ENCODE measurements at places on chromosomes 2 and 18.

DNA sequence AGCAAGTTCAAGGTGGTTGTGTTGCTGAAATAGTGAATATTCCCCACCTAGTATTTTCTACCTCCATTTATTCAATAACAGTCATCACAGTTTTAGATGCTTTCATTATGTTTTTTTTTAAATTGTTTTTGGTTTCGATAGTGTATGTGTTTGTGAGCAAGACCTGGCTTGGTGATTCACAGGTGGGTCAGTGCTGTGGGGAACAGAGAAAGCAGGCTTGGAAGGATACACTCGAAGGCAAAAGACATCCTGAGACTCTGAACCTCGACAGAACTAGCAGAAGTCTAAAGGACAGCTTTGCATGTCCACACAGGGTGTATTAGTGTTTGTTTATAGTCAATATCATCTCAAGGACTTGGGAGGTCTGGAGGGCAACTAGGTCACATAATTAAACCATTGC lies 551.5 kb downstream of the RIT2 start:
- no peak for DNase-seq

GRCh38 chr18:32301361-32301760 lies 111.5 kb downstream of the MEP1B start:
- DNase-seq: no peak

- no peak for DNase-seq
Measured at GRCh38 chr2:128093762-128094161, 2.8 kb downstream of the UGGT1 start.

DNA sequence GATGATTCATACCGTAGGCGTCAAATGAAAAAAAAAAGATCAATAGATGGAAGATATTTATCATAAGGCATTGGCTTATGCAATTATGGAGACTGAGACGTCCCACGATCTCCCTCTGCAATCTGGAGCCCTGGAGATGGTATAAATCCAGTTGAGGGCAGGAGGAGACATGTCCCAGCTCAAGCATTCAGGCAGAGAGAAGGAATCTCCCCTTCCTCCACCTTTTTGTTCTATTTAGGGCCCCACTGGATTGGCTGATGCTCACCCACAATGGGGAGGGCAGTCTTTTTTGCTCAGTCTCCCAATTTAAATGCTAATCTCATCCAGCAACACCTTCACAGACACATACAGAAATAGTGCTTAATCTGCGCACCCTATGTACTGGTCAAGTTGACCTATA lies 18.0 kb upstream of the OLA1 start:
- no peak for DNase-seq

DNA sequence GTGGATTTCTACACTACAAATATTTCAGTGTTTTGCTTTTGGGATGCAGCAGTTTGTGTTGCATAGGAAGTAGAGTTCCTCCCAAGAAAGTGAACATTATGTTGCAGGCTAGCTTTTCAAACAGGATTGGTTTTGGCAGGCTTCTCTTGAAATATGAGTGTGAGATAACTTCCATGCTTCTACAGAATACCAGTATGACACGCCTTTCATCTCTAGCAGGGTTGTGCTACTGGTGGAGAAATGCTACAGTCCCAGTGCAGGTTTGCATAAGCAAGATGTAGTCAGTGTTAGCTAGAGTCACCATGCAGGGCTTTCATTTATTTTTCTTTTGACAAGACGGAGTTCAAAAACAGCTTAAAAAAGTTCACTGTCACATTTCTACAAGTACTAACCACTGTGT lies 17.1 kb upstream of the CAVIN2 start:
- DNase-seq: no peak

GRCh38 chr18:8611916-8612576 lies 2.8 kb downstream of the RAB12 start:
- DNase-seq: no peak

GRCh38 chr2:214192711-214193110 lies 218.1 kb upstream of the VWC2L start:
- DNase-seq: no peak

DNA sequence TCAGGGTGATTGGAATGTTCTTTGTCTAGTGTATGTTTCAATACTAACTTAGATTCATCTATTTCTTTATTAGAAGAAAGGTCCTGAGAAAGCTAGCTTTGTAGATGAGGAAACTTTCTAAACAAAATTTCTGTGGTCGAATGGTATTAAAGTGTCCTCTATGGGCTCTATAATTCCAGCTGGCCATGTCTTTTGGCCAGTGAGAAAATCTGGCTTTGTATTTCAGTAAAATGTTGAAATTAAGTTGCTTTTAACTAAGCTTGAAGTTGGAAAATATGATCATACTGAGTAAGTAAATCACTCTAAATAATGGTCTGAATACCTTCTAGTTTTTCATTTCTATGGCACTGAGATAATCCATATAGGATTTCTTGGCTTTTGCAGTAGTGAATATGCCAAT lies 148.8 kb downstream of the RDH14 start:
- DNase-seq: no peak

DNA sequence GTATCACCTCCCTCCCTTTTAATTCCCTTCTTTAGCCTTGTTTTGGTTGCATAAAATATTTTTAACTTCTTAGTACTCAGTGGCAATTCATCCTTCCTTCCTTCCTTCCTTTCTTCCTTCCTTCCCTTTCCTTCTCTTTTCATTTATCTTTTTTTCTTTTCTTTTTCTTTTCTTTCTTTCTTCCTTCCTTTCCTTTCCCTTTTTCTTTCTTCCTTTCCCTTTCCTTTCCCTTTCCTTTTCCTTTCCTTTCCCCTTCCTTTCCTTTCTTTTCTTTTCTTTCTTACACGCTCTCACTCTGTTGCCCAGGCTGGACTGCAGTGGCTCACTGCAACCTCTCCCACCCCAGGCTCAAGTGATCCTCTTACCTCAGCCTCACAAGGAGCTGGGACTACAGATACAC lies 160.2 kb downstream of the GREB1L start:
- DNase-seq: no peak

DNA sequence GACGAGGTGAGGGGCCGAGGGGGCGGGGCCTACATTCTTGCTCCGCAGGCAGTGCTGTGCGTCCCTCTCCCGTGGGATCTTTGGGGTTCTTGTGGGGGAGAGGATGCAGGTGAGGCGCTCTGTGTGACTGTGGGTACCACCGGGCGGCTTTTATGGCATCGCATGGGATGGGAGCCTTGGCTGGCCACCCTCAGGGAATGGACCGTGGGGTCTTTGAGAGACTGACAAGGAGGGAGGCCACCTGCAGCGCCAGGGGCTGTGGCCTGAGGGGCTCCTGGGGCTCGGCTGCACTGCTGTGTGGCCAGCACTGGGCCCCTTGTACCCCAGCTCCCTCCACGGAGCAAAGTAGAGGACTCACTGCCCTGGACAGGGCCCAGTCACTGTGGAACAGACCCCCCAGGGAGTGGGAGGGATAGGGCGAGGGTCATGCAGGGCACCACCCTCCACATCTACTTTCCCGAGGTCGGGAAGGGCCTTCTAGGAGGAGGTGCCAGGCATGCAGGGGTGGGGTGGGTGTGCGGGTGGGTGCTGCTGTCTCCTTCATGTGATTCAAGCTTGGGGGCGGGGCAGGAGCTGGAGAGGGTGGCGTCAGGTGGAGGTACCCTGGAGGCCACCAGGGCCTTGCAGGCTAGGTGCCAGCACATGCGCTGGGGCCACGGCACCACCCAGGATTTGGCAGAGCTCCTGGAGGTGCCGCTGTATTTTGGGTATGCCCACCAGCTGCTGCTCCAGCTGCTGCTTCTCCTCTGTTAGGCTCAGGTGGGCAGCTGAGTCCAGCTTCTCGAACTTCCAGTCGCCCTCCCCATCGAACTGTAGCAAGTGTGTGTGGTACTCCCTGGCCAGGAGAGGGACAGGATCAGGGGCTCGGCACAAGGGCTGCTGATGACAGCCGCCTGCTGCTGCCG lies 1072.4 kb downstream of the RPIA start:
- DNase-seq: no peak

- no peak for DNase-seq
Measured at GRCh38 chr2:46254474-46254873, 42.7 kb upstream of the EPAS1 start.

DNA sequence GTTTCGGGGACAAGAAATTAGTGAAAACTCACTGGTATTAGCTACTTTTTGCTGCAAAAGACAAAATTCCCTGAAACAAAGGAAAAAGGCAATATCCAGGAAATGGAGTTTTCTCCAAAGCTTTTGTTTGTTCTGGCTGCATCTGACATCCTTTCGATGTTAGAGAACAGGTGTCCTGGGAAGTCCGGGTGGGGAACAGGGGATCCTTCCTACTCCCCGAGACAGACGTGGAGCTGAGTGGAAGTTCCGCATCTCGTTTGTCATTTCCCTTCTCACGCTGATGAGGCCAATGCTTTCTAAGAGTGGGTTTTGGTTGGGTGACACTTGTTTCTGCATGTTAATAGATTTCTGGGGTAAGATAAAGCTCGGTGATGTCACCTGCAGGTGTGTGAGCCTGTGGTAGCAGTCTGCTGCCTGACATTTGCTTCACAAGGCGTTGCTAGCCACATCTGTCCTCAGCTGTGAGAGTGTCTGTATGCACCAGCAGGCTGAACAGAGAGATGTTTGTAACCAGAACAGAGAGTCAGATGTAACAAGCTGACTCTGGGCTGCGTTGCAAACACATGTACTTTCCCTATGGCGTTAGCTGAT lies 125.9 kb downstream of the ACOXL start:
- no peak for DNase-seq

GRCh38 chr2:145503511-145503910 lies 983.6 kb upstream of the ZEB2 start:
- DNase-seq: no peak

GRCh38 chr18:9669016-9669415 lies 39.1 kb upstream of the RAB31 start:
- DNase-seq: no peak

- peak; percentile 84 for DNase-seq
Measured at GRCh38 chr2:222318026-222318711, 19.4 kb upstream of the PAX3 start.

- DNase-seq: no peak
Measured at GRCh38 chr2:19299032-19299431, 59.4 kb downstream of the OSR1 start.

- no peak for DNase-seq
Measured at GRCh38 chr2:159399716-159400415, 113.4 kb upstream of the WDSUB1 start.

DNA sequence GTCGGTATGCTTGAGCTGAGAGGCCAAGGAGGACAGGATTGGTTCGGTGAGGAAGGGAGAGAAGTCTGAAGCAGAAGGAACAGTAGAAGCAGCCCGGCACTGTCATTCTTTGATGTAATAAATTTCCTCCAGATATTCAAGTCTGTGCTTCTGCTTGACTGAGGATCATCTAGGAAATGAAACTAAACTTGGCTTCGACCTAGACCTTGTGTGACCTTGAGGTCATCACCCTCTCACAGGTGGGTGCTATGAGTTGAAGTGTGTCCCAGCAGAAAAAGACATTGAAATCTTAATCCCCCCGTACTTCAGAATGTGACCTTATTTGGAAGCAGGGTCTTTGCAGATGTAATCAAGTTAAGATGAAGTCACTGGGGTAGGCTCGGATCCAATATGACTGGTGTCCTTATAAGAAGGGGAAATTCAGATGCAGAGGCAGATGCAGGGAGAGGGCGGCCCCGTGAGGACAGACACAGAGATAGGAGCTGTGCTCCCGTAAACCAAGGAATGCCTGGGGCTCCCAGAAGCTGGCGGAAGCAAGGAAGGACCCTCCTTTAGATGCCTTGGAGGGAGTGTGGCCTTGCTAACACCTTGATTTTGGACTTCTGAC lies 49.0 kb downstream of the PRKCE start:
- DNase-seq: peak; percentile 38

DNA sequence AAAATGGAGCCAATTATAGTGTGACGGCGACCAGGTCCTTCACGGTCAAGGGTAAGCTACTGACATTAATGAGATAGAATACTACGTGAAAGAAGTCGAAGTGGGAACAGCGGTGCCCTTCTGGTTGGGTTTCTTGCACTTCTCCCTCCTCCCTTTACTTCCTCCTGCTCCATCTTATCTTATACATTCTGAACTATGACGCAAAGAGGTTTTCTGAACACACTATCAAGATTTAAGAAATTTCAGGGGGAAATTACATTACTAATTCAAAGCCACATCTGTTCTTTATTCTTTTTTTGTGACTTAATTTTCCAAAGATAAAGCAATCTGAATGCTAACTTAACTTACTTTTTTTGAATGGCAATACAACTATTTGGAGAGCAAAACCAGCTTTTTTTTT lies 14.8 kb upstream of the IL18R1 start:
- peak; percentile 59 for DNase-seq

- DNase-seq: peak; percentile 34
Measured at GRCh38 chr2:85804583-85804982, 50.8 kb downstream of the ATOH8 start.

GRCh38 chr2:23904692-23905091 lies 22.2 kb downstream of the ATAD2B start:
- DNase-seq: no peak

DNA sequence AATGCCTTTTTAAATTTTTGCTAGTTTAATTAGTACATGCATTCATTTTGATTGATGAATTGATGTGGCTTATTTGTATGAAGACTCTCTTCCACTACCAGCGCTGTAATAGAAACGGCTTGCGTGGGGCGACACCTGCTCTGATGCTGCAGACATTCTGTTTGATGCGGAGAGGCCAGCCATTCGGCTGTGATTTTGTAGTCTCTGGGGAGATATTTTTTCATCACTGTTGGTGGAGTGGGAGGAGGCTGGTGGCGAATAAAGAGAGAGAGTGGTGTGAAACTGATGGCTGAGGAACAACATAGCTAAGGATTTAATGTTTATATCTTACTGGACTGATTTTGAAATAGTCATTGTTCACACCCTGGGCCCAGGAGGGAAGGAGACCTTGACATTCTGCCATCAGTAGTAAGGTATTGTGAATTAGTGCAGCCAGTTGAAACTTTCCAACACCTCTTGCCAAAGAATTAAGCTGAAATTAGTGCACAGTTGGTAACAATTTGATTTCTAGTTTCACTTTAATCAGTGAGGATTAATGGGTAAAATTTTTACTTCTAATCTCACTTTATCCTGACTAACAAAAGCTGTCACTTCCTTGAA lies 224.1 kb downstream of the MTX2 start:
- DNase-seq: no peak

DNA sequence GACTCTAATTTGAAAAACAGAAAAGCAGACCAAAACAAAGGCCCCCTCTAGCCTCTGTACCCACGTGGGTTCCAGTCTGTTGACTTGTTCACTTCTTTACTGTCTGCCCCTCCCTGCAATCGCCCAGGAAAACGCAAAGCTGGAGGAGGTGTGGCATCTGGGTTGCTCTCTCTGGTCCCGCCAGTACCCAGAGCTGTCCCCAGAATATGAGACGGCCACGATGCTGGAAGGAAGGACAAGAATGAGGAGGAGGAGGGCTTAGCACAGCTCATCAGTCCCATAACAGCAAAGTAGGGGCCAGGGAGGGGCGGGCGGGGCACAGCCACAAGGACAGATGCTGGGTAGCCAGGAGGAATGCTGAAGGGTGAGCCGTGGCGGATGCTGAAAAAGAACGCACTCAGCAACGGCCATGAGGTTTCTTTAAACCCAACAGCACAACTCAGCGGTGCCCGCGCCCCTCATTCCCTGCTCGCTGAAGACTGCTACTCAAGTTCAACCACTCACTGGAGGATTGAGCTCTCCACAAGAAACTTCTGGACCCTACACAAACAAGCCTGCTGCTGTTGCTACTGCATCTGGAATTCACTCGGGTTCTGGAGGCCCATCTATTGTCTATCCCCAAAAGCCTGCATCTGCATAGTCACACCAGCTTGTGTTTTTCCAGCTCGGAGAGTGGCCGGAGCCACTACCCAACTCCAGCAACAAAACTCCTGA lies 187.7 kb downstream of the HDAC4 start:
- DNase-seq: no peak
